ENCODE measurements at places on chromosomes 5 and 9. TPM values are rescaled to one million over a fixed set of nuclear protein-coding genes. Genes with fewer than 3 reads are reported as not detected.

Gene TNC
- 1.4 TPM for total RNA-seq

Gene CFAP157
- 0.06 TPM for total RNA-seq

Gene KCNMB1
- not detected for total RNA-seq

Gene GARIN3
- total RNA-seq, result not detected

Gene PWWP2A
- 11.9 TPM for total RNA-seq

Gene ORM2
- not detected for total RNA-seq

Gene PSD2
- 0.03 TPM for total RNA-seq

Gene ZNF454
- not detected for total RNA-seq

Gene KLF4
- total RNA-seq, result 14.2 TPM

Gene PRPF4
- total RNA-seq, result 61.8 TPM

Gene BTNL8
- not detected for total RNA-seq

Gene PTGDS
- total RNA-seq, result not detected

Gene F12
- 23.0 TPM for total RNA-seq

Gene C8G
- total RNA-seq, result 1.1 TPM

Gene ANKRD34B
- not detected for total RNA-seq

Gene THBS4
- total RNA-seq, result not detected

Gene REEP2
- 7.5 TPM for total RNA-seq

Gene PHYHD1
- total RNA-seq, result 0.17 TPM

Gene FST
- 15.6 TPM for total RNA-seq

Gene FBP2
- not detected for total RNA-seq

Gene C9
- total RNA-seq, result not detected

Gene PCDHGC5
- total RNA-seq, result not detected

Gene UAP1L1
- total RNA-seq, result 11.0 TPM

Gene DHX29
- 25.8 TPM for total RNA-seq

Gene PCYOX1L
- 2.9 TPM for total RNA-seq

Gene CBY3
- total RNA-seq, result not detected

Gene PHF24
- 0.07 TPM for total RNA-seq

Gene RABGAP1
- total RNA-seq, result 13.6 TPM

Gene PAPPA
- 32.0 TPM for total RNA-seq

Gene PLEKHG4B
- 0.56 TPM for total RNA-seq

Gene TMEFF1
- 1.5 TPM for total RNA-seq

Gene HTR4
- total RNA-seq, result not detected
